CD8-positive, alpha-beta T cell (primary cell): ENCODE measurements at places on chromosomes 16 and 17.

- DNase-seq: no peak
Measured at GRCh38 chr17:17151541-17151940, 54.6 kb downstream of the PLD6 start.

GRCh38 chr16:2855536-2855935 lies 2.4 kb downstream of the PRSS22 start:
- no peak for DNase-seq

- DNase-seq: no peak
Measured at GRCh38 chr17:57880086-57880456, 30.2 kb upstream of the MRPS23 start.

- peak; percentile 40 for DNase-seq
Measured at GRCh38 chr16:56938664-56939513, 6.9 kb downstream of the HERPUD1 start.

DNA sequence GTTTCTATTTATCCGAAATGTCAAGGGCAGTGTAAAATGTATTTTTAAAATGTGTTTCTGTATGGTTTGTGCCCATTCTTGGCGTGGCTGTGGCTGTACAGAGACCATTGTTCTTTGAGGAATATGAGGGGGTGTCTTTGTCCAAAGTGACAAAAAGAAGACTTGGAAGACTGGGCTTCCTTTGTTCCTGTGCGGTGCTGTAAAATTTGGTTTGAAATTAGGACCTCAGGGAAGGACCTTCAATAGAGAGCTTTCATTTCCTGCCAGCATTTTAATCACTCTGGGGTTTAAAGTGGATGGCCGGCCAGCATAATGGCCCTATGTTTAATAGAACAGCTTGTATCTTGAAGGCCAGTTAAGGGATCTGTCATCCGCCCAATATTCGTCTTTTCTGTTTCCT lies 190.1 kb upstream of the TBX2 start:
- DNase-seq: no peak

GRCh38 chr17:17364338-17364667 lies 61.1 kb downstream of the NT5M start:
- no peak for DNase-seq

DNA sequence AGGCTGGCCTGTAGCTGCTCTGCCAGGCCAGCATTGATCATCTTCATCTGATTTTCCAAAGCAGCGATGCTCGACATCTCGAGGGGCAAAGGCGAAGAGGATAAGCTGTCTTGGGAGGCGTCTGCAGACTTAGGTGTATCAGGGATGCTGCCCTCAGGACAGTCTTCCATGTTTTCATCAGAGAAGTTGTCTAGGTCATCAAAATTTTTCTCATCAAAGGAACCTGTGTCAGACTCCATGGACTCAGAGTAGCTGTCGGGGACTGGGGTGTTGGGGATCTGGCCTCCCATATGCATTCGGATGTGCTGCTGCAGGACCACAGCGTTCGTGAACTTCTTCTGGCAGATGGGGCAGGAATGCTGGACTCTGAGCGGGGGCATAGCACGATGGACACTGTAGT lies 11.5 kb downstream of the SALL1 start:
- no peak for DNase-seq

DNA sequence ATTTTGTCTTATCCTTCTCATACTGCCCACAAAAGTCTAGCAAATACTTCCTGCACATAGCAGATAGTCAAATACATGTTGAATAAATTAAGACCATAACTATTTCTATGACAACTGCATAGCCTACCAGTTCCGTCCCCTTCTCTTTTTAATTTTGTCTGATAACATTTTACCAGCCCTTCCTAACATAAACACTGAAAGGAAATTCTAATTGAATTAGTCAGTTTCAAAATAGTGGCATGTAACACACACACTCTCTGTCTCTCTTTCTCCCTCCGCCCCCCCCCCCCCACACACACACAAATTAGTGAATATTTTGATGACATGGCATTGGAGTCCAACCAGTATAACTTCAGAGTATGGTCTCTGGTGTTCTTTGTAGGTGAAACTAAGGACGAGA lies 41.8 kb downstream of the TNRC6C start:
- DNase-seq: no peak

DNA sequence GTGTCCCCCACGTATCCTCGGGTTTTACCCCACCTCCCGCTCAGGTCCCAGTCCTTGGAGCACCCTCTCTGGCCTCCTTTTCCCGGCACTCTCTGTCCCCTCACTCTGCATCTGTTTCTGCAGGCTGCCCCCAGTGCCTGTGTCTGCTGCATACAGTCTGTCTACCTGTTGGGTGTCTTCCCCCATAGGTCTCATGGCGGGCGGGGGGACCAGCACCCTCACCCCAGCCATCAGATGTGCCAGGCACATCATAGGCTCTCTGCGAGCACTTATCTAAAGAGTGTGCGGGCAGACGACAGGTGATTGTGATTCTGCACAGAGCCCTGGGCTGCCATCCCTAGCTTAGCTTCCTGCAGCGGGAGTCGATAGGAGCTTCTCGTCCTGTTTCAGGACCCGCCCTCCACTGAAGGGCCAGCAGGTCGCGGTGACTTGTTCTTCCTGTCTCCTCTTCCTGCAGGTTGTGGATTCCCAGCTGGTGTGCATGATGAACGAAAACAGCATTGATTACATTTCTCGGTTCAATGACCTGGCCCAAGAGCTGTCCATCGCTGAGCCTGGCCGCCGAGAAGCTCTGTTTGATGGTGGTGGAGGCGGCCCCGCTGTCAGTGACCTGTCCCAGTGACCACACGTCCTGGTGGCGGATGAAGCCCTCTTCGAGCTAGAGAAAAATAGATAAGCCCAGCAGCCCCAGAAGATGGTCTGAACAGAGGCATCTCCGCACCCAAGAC lies 4.5 kb upstream of the JPT2 start:
- DNase-seq: no peak

- no peak for DNase-seq
Measured at GRCh38 chr16:89366561-89367537, 123.5 kb downstream of the ANKRD11 start.

- no peak for DNase-seq
Measured at GRCh38 chr17:64182325-64183012, 52.5 kb upstream of the ERN1 start.
